C1 segment of cervical spinal cord (tissue), 14 donors: ENCODE measurements at places on chromosomes 6 and 20.
A peak's percentile ranks its signal among the peaks of the same experiment; 100 is the strongest.

- DNase-seq, result no peak
Measured at GRCh38 chr20:52294106-52294628, 102.6 kb upstream of the ZFP64 start.

GRCh38 chr6:36947570-36948351, 6.8 kb upstream of the PI16 start:
- DNase-seq, result no peak

DNA sequence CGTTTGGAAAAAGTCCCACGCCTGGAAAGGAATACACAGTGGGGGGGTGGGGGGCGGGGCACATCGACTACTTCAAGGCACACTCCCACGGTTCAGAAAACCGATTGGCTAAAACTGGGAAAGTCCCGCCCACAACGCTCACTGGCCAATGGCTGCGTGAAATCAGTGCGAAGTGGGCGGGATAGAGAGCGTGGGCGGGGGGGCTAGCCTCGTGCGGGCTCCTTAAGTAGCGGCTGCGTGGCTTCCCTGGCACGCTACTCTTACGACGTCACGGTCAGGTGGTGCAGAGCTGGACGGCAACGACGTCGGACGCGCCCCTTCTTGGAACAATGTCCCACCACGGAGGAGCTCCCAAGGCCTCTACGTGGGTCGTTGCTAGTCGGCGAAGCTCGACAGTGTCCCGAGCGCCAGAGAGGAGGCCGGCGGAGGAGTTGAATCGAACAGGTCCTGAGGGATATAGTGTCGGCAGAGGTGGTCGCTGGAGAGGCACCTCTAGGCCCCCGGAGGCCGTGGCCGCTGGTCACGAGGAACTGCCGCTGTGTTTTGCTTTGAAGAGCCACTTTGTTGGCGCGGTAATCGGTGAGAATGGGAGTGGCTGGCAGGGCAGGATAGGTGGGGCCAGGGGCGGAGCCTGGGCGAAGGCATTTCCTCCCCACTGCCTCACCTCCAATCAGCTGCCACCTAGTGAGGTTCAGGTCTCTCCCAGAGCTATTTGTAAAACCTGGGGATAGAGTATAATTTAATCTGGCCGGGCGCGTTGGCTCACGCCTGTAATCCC, at the start of gene DDX43:
DDX43 (plus strand) TSS at position 252 of the 778 bp plus-strand sequence; CDS start at position 330, 78 bp downstream.
- peak; percentile 37 for DNase-seq

DNA sequence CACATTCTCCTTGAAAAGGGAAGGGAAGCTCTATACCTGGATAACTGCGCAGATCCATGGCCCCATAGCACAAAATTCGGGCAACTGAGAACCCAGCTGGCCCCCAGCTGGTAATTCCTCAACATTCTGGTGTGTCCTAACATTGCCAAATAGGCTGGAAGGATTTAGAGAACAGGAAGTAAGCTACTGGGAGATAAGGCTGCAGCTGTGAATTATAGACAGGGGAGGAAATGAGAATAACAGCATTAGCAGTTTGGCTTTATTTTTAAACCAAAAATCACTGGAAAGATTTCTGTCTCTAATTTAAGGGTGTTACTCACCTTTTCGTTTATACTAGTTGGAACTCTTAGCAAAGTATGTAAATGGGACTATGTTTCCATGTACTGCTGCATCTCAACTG, 97.2 kb downstream of the TULP4 start:
- no peak for DNase-seq

DNA sequence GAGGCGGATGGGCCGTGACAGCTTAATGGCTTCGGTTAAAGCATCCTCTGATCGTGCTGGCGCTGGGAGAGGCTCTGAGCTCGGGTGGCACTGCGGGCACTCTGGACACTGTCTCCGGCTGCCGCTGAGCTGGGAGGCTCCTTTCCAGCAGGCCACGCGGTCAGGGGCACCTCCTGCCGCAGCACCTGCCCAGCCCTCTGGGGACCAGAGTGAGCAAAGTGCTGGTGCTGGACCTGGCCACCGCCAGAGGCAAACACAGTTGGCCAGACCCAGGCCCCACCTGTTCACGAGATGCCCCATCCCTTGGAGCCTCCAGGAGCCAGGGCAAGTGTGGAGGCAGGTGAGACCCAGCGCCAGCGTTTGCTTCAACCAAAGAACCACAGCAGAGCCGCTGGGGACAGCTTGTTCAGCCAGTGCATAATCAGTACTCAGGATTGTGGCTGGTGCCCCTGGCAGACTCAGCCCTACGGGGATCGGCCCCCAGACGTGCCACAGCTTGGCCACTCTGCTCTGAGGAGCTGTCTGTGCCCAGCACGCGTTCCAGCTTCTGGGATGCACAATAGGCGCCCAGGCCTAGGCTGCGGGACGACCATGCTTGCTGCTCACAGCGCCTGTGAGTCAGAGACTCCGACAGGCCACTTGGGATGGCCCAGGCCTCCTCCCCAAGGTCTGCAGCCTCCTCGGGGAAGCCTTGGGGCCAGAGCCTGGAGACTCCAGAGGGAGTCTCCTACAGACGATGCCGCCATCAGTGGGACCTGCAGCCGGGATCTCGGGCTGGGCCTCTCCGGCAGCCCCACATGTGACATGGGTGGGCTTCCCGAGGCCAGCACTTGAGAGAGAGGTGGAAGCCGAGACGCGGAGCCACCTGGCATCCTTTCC, 38.2 kb upstream of the SLCO4A1 start:
- DNase-seq, result no peak
